ENCODE measurements at places on chromosomes 2 and 18.

GRCh38 chr2:83602753-83603152 lies 856.3 kb downstream of the SUCLG1 start:
- DNase-seq: no peak

DNA sequence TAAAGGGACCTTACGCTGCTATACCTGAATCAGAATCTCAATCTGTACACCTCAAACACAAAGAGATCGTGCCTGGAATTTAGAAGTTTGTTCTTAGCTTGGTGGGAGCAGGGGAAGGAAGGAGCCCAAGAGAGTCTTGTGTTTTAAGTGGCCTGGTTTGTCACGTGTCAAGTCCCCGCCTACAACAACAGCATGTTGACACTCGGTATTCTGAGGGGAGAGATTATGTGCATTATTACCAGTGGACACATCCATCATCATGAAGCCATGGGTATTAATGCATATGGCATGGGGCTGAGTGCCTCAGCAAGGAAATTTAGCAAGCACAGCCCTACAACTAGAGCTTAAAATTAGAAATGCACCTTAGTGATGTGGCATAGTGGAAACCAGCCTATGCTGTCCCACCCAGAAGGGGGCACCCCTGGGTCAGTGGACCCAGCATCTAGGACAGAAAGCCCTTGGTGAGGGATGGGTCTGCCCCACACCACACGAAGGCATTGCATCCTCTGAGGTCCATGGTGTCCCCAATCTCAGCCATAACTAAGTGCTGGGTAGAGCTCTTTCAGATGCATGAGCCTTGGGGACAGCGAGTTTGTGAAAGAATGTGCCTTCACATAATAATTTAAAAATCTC lies 138.7 kb downstream of the MGAT5 start:
- DNase-seq: no peak

DNA sequence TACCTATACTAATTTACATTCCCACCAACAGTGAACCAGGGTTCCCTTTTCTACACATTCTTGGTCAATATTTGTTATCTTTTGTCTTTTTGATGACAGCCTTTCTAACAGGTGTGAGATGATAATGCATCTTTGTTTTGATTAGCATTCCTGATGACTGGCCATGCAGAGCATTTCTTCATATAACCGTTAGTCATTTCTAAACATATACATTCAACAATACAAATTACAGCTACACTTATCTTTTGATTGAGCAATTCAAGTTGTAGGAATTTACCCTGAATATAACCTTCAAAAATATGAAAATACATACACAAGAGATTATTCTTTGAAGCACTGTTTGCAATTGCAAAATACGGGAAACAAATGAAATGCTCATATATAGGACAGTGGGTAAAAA lies 94.9 kb downstream of the TMEM131 start:
- no peak for DNase-seq

DNA sequence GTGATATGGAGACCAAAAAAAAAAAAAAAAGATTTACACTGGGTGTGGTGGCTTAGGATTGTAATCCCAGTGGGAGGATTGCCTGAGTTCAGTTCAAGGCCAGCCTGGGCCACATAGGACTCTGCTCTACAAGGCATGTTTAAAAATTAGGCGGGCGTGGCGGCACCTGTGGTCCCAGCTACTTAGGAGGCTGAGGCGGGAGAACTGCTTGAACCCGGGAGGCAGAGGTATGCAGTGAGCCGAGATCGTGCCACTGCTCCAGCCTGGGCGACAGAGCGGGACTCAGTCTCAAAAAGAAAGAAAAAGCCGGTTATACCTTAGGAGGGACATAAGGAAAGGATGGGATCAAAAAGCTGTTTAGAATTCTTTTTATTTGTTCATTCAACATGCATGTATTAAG lies 707 bp upstream of the SPDYA start:
- no peak for DNase-seq

- DNase-seq: no peak
Observed at GRCh38 chr18:79156327-79156726, 87.1 kb downstream of the ATP9B start.

DNA sequence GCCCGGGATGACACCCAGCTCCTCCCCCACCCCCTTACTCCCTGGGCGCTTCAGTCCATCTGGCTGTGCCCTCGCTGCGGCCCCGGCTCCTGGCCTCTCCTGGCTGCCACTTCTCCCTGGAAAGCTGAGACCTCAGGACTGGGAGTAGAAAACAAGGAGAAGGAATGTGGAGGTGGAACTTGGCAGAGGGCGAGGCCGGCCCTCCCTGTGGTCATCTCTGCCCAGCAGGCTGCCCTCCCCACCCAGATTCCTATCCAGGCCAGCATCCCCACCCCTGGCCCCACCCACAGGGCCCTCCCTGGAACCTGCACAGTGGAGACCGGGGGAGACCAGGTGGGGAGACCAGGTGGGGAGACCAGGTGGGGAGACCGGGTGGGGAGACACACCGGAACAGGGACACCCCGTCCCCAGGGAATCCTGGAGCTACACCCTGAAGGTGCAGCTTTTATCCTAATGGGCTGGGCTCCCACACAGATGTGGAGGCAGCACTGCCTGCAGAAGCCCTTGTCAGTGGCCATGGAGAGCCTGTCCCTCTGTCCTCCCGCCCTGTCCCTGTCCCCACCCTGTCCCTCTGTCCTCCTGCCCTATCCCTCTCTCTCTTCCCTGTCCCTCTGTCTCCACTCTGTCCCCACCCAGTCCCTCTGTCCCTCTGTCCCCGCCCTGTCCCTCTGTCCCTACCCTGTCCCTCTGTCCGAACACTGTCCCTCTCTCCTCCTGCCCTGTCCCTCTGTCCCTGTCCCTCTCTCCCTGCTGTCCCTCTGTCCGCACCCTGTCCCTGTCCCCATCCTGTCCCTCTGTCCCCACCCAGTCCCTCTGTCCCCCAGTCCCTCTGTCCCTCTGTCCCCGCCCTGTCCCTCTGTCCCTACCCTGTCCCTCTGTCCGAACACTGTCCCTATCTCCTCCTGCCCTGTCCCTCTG lies 157.1 kb downstream of the PXDN start:
- no peak for DNase-seq

DNA sequence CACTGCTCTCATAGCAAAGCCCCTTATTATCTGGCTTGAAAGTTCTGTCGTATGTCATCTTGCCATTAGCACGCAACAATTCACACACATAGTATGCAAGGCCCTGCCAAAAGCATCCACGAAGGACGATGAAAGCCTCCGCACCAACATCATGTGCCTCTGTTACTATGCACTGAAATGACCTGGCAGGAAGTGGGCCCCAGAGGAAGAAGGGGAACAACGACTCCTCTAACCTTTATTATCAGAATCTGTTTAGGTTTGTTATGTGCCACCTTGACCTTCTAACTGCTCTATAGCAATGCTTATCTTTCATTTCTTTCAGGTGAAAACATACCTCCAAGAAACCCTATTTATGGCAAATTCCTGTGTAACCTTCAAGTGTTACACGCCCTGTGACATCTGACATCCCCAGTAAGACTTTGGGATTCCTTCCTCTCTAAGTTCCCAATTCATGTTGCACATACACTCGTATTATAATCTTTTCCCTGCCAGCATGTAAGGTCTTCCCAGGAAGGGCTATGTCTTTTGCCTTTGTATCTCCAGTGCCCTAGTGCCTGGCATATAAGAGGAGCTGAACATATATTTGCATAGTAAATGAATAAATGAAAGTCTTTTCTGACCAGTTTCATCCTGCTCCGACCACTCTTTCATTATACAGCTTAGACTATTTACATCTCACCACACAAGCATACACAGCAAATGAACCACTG lies 7.0 kb upstream of the NDUFV2 start:
- DNase-seq: peak; percentile 40

DNA sequence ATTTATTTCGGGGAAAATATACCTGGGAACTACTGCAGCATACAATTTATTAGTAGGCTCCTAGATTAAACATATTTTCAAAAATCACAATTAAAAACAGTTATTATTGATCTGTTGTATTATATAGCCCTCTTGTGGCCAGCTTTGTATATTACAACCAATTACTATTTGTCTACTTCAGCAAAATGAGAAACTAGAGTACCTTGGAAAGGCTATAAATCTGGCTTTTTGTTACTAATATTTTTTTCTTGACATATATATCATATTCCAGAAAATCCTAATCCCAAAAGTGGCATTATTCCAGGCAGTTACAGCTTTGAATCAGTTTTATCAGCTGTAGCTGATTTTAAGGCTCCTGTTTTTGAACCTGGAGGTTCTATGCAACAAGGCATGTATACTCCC lies 101.2 kb downstream of the UBR3 start:
- peak; percentile 25 for DNase-seq

Measured in bone marrow (tissue), 2 donors.